Activated T-helper 1 cell treated with anti-CD3 and anti-CD28 coated beads, Interleukin-2, amount 50 U/mL, for 16 hours (primary cell): ENCODE measurements at places on chromosomes 5 and 9.
A peak's percentile ranks its signal among the peaks of the same experiment; 100 is the strongest.

DNA sequence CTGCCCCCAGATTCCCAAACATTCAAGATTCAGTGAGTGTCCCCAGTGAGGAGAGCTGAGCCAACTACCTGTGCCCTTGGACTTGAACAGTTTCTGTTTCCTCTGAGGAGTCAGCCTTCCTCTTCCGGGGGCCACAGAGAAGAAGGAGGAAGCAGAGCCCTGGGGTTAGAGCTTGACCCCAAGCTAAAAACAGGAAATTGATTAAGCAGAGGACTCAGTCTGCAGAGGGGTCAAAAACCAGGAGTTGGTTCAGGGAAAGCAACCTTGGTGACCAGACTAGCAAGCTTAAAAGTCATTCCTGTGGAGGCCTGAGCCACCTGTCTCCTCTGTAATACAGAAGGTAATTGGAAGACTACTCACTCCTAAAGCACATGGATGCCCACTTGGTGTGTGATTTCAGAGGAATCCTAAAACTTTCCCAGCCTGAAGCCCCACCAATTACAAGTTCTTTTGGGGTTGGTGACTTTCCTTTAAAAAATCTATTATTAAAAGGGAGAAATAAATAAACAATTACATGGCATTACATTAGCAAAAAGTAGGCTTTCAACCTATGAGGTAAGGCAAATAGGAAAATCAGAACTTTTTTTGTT is 64.2 kb upstream of the SELENOP start:
- no peak for DNase-seq

DNA sequence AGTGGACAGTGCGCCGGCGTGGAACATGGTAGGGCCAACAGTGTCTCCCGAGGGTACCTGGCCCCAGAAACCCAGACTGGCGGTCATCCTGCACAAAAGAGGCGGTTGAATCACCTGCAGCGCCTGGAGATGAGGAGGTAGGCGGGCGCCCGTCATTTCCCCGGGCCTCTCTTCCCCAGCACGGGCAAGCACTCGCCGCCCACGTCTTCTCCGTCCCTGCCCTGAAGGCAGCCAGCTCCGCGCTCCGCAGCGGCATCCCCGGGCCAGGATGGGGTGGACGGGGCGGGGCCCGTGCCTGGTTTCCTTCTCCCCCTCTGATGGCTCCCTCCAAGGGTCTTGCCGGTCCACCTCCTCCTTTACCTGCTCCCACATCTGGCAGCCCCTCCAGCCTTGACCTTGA is 27.1 kb upstream of the N4BP3 start:
- DNase-seq, result no peak

DNA sequence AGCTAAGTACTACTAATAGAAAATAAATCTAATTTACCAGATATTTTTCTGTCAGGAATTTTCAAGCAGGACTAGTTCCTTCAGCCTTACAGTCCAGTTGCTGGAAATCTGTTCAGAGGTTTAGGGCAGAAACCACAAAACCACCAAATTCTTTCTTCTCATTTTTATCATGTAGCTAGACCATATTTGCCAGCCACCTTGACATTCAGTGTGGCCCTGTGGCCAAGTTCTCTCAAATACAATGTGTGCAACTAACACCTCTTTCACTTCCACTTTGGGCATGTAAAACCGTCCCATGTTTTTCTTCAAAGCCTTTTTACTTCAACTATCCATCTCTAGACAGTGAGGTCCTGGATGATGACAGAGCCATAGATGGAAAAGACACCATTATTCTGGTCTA is 1133.2 kb upstream of the CDH18 start:
- DNase-seq, result no peak

- no peak for DNase-seq
Measured at GRCh38 chr5:171612749-171613148, 172.9 kb upstream of the SMIM23 start.

- DNase-seq, result no peak
Measured at GRCh38 chr5:135850231-135850630, 15.8 kb downstream of the SLC25A48 start.

- DNase-seq, result no peak
Measured at GRCh38 chr9:129850821-129851550, 15.7 kb downstream of the USP20 start.

- DNase-seq, result no peak
Measured at GRCh38 chr5:149852641-149853330, 91.8 kb downstream of the PDE6A start.

DNA sequence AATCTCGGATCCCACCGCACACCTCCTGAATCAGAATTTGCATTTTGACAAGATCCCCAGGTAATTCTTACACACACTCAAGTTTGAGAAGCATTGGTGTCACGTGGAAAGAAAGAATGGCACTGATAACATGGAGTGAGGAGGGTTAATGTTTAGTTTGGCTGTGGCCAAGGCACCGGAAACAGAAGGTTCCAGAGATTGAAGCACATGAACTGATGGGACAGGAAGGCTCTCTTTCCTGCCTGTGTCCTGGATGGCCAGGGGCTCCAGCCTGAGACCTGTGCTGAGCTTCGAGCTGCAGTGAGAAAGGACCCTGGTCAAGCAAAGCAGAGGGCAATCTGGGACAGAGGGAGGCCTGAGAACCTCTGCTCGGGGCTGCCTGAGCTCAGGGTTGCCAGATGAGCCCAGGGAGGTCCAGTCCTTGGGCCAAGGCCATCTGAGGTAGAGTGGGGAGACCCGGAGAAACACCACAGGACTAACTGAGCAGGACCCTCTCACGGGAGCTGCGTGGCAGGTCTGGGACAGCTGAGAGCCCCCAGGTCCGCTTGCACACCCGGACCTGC is 27.3 kb downstream of the AFAP1L1 start:
- no peak for DNase-seq

DNA sequence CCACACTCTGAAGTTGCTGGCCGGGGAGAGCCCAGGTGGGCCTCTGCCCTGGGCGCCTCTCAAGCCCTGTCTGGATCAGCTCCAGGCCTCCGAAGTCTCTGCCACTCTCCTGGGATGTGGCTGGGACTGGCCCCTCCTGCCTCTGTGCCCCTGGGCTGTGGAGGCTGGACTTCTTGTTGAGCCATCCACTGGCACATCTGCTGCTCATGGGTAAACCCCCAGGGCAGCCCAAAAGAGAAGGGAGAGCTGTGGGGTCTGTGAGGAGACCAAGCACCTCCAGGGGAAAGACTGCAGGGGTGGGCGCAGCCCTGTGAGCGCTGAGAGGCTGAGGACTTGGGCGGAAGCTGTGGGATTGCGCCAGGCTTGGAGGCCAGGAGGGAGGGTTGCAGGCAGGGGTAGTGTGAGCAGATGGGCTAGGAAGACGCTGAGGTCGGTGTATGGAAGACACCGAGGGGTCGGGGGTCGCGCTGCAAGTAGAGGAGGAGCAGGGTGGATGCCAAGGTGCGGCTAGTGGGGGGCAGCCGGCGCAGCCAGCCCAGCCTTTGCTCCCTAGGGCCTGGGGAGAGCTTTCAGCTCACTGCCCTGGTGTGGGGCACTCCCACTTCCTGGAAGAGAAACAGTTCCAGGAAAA is 118.1 kb downstream of the WNK2 start:
- DNase-seq, result no peak

DNA sequence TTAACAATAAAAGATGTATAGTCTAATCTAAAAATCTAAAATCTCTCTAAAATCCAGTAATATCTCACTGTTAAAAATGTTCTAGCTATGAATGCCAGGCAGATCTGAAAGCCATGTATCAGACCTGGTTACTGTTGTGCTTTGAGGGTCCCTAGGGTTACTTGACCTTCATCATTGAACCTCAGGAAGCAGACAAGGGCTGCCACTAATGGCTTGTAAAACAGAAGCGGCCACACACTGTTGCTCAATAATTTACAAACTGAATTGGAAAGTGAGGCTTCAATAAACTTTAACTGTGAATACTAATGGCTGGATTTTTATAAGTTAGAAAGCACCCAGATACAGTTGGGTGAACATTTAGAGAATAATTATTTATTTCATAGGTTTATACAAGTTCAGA is 198.0 kb upstream of the RPS23 start:
- DNase-seq, result no peak

- DNase-seq, result no peak
Measured at GRCh38 chr5:72130351-72130761, 23.1 kb downstream of the MAP1B start.

- no peak for DNase-seq
Measured at GRCh38 chr9:117682955-117683710, 21.1 kb upstream of the TLR4 start.

GRCh38 chr9:137149942-137150616 is 11.1 kb downstream of the GRIN1 start:
- DNase-seq, result no peak

DNA sequence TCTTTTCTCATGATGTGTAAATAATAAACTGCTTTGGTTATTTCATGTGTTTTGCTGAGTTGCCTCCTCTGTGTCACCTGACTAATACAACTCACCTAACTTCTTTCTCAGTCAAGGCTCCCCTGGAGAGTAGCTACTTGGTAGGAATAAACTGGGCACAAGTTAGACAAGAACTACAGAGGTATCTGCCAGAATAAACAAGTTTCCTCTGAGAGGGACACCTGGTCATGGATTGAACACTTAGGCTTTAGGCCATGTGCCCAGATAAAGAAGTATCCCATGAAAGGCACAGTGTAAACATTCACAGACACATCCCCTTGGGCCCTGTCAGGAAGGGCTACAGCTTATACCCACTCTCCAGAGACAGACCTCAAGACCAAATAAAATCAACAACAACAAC is 532.5 kb downstream of the KIF4B start:
- no peak for DNase-seq

GRCh38 chr5:175113947-175114346 is 330.0 kb downstream of the DRD1 start:
- no peak for DNase-seq

DNA sequence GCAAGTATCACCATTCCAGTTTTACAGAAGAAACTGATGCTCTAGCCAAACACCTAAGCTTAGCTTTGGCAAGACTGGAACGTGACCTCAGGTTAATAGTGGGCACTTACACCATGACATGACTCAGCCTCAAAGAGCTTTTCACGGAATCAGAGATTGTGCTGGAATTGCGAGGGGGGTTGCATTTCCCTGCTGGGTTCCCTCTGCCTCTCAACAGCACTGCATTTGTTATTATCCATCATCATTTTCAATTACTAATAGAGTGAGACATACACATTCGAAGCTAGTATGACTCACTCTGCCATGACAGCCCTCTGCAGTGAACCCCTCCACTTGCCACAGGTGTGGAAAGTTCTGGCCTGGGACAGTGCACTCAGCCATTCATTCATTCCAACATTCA is 8.0 kb downstream of the SPOCK1 start:
- DNase-seq, result no peak

DNA sequence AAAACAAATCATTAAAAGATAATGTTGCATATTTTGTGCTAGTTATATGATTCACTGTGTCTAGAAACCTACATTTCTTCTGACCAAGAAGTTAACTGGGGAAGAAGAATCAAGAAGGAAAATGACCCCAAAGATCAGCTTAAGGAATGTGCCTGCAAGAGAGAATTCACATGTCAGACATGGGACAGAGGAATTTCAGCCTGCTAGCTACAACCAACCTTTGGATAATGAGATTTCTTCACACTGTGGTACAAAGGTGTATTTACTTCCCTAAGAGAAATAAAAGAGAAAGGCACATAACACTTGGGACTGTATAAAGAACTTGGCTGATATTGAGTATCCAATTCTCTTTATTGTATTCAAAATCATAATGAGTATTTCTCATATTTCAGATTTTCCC is 39.6 kb upstream of the ELL2 start:
- DNase-seq, result no peak

GRCh38 chr5:5178136-5178535 is 38.0 kb downstream of the ADAMTS16 start:
- no peak for DNase-seq

DNA sequence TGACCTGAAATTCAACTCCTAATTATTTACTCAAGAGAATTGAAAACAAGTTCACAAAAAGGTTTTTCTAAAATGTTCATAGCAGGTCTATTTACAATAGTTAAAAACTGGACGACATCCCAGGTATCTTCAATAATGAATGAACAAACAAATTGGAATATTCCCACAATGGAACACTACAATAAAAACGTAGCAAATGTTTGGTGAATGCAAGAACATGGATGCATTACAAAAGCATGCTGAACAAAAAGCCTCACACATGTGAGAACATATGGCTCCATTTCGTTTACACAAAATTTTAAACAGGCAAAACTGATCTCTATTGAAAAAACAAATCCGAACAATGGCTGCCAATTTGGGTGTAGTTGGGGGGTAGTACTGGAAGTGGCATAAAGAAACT is 669.9 kb downstream of the MTRR start:
- no peak for DNase-seq

DNA sequence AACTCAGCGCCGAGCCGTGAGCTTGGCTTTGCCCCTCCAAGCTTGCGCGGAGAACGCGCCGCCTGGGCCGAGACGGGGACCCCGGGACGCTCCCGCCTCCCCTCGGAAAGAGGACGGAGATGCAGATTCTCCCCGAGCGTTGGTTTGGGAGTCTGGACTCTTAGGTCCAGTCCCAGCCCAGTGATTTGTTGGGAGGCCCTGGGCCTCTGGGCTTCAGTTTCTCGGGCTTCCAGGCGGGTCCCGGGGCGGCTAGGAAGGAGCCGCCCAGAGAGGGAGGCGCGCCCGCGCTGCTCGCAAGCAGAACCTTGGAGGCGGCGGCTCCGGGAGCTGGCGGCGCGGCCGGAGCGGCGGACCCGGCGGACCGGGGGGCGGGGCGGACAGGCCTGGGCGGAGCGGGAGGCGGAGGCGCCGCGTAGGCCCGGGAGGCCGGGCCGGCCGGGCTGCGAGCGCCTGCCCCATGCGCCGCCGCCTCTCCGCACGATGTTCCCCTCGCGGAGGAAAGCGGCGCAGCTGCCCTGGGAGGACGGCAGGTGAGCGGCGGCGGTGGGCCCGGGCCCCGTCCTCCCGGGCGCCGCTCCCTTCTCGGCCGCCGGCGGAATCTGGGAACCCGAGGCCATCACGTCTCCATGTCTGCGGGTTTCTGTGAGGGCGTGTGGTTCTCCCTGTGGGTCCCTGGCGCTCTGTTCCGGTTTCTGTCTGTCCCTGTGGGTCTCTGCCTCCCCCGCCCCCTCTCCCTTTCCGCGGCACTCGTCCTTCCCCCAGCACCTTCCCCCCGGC is at the start of gene B4GALT7:
Gene B4GALT7 (plus strand): TSS at position 402 of the 777 bp plus-strand sequence. CDS start 79 bp downstream, at position 481.
- DNase-seq, result peak; percentile 77

DNA sequence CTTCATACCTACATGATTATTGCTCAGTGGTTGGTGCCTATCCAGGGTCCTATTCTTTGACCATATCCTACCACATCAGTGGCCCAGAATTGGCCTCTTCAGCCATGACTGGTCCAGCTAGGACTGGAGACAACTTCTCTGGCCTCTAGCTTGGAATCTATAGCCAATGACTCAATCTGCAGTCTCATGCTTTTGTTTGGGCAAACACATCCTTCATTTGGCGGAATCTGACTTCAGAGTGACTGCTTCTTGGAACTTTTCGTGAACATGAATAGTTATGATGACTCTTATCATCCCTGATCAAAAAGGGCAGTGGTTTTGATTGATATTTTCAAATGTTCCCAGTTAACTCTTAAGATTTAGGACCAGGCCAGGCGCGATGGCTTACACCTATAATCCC is 134.1 kb downstream of the PAPPA start:
- DNase-seq, result no peak

DNA sequence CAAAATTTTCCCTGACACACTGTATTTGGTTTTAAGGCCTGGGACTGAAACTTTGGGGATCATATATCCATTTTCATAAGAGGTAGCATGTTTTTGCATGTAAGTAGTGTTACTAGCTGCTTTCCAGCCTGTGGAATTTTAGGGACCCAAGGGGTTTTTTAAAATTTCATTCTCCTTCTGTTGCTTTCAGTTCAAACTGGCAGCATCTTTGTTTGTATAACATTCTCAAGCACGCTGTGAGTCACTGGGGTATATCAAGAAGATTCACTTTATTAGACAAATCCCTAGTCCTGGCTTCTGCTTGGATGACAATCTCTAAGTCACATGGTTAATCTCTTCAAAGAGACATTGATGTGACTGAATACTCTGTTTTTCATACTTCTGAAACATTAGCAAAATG is 479.0 kb downstream of the CYLC2 start:
- DNase-seq, result no peak
